ENCODE measurements at places on chromosomes 6 and 20.

DNA sequence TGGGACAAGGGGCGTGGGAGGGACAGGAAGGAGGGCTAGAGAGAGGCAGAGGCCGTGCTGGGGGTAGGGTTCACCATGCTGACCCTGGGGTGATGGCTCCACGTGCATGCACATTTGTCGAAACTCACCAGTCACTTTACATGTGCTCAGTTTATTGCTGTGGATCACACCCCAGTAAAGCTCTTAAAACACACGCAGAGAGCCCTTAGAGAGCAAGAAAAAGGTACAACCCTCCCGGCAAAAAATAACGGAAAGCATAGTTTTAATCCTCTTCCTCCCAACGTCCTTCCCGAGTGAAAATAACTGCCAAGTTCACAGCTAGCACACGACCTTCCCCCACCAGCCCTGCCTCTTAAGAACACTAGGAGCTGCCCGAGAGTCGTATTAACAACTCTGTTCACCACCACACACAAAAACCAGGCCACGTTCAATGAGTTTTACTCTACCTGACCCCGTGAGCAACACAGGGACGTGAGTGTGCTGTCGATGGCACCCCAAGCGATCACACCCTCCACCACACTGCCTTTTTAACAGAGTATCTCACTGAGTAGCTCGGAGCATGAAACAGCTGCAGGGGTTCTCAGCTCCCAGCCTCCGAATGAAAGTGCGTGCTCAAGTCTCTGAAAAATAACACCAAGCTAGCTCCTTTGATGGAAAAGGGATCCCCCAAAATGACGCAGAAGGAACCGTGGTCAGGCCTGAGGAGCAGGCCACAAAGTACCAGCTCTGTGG is 39.7 kb downstream of the TAF4 start:
- DNase-seq: peak; percentile 65

GRCh38 chr20:47524015-47524784 is 22.5 kb downstream of the NCOA3 start:
- peak; percentile 8 for DNase-seq

DNA sequence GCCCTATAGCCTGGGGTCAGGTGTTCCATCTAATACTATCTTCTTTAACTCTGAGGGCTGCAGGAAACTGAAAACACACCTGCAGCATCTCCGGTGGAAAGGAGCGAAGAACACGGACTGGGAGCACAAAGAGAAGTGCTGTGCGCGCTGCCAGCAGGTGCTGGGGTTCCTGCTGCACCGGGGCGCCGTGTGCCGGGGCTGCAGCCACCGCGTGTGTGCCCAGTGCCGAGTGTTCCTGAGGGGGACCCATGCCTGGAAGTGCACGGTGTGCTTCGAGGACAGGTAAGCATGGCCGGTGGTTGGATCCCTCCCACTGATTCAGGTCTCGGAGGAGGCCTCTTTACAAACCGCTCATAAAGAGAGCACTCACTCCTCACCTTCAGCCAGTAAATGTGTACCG is 15.5 kb downstream of the SYTL3 start:
- no peak for DNase-seq

DNA sequence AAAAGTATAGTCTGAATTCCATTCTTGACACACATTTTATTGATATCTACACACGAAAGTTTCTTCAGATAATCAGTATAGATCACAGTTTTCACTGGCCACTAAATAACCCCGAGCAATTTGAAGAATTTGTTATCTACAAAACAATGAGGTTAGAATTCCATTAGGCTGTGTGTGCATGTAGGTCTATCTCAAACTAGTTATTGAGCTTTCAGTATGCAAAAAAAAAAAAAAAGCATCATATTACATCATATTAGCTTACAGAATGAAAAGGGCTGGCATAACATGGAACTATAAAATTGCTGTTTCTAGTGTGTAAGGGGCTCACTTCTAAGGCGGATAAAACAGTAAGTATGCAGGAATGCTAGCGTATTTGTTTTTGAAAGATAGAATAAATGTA is 59.5 kb upstream of the ADGRG6 start:
- peak; percentile 30 for DNase-seq

DNA sequence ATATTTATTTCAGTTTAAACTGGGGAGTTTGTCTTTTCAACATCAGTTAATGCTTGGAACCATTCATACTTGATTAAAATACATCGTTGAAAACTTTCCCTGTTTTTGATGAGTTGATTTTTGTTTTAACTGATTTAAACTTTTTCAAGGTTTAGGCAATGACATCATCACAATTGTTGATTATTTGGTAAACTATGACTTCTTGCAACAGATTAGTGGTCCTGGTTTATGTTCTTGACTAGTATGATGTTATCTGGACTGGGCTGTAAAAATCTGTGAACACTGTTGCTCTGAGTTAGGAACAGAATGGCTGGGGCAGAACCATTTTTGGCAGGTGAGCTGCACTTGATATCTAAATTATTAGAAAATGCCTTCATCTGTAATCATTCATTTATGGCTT is at the start of gene ZC2HC1B:
Gene ZC2HC1B (plus strand): TSS at position 241 of the 400 bp plus-strand sequence. CDS start 66 bp downstream, at position 307.
- DNase-seq: no peak

- DNase-seq: no peak
Measured at GRCh38 chr6:91659891-91660290, 1073.0 kb upstream of the MAP3K7 start.

- no peak for DNase-seq
Measured at GRCh38 chr20:37438464-37439222, 82.4 kb upstream of the NNAT start.

GRCh38 chr6:110482774-110483400 is 6.5 kb upstream of the SLC22A16 start:
- DNase-seq: no peak

- DNase-seq: peak; percentile 67
Measured at GRCh38 chr20:44643596-44644229, 7.8 kb downstream of the ADA start.

- no peak for DNase-seq
Measured at GRCh38 chr6:53735896-53736295, 58.9 kb upstream of the LRRC1 start.

- DNase-seq: peak; percentile 61
Measured at GRCh38 chr20:62792182-62792939, 3.9 kb upstream of the MRGBP start.

- no peak for DNase-seq
Measured at GRCh38 chr20:59949911-59950310, 8.3 kb upstream of the CDH26 start.

DNA sequence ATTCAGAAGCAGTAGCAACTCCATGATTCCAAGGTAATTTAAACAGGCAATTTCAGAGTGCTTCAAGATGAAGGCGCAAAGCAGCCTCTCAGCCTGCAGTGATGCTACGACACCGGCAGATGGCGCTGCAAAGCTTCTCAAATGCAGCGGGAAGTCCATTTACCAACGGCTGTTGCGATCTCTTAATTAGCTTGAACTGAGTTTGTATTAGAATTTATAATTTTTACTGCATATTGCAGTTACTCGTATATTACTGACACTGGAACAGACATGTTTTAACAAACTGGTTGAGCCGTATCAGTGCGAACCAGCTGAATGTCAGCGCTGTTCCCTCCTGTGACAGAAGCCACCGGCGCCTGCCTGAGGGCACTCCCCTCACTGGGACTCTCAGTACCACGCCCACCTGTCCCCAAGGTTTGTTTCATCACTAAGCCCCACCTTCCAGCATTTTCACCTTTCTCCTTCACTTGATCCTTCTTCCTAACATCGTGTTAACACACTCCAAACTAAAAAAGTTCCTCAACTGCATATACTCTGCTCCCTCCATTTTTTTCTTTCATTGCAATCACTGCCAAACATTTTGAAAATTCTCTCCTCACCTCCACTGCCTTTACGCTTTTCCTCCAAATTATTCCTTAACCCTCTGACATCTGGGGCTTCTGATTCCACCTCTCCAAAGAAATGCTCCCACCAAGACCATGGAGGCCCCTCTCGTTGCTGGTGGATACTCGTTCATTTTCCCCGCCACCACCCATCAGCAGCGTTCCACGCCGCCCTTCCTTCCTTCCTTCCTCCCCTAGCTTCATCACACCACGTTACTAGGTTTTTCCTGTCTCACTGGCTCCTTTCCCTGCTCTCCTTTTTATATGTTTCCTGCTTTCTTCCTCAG is 14.5 kb downstream of the GNL1 start:
- DNase-seq: peak; percentile 75

DNA sequence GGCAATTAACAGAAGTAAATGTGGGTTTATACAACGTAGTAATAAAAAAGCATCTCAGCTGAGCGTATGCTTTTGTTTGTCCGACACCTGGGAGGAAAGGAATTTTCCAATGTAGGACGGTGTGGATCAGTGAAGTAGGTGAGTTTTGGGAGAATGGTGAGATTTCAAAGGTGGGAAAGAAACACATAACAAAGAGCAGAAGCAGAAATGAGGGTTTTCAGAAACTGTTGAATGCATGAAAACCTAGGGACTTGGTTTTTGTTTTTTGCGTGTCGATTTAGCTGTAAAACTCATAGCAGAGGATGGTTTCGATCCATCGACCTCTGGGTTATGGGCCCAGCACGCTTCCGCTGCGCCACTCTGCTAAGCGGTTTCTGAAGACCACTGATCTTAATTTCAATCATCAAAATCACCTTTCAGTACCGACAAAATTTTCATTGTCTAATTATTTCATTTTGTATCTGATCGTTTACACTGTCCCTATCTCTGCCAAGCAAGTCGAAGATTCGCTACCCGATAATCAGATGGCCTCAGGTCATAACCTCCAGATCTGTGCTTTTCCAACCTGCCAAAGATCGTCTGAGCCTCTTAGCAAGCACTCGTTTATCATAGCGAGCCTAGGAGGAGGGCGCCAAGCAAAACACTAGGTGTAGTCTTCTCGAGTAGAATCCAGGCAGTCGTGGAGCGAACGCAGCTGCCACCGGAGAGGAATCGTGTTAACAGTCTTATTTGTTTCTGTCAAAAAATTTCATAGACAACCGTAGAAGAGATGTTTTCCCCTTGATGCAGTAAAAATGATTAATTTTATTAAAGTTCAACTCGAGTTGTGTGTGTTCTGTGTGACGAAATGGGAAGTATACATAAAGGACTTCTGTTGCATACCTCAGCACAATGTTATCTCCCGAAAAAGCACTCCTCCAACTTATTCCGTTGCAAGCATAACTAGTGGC is 20.9 kb upstream of the POM121L2 start:
- peak; percentile 78 for DNase-seq

GRCh38 chr6:150231525-150231850 is 88.6 kb downstream of the PPP1R14C start:
- DNase-seq: peak; percentile 32

DNA sequence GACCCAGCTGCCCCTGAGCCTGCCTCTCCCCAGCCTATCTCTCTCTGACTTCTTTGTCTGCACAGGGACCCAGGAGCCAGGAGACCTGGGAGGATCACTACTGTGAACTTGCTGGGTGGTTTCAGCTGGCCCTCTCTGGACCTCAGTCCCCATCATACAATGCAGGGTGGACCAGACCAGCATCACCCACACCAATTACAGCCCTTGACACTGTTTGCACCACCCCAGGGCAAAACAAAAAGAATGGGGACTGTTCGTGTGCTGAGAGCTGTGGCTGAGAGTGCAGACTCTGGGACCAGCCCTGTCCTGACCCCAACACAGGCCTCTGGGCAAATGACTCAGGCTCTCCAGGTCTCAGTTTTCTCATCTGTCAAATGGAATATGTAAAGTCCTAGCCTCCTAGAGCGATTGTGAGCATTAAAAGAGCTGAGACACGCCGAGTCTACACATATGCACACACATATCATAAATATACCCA is 25.4 kb downstream of the PTGIS start:
- DNase-seq: no peak

- no peak for DNase-seq
Measured at GRCh38 chr6:29995340-29995777, 53.0 kb downstream of the HLA-A start.

DNA sequence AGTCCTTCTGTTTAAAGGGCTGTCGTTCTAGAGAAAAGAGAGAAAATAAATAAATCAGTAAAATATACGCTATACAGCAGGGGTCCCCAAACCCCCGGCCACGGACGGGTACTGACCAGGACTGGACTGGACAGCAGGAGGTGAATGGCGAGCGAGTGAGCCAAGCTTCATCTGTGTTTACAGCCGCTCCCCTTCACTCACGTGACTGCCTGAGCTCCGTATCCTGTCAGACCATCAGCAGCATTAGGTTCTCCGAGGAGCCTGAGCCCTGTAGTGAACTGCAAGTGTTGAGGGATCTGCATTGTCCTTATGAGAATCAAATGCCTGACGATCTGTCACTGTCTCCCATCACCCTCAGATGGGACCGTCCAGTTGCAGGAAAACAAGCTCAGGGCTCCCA is 76.5 kb downstream of the ZNF217 start:
- no peak for DNase-seq

GRCh38 chr20:15619341-15619740 is 953.9 kb downstream of the KIF16B start:
- no peak for DNase-seq

DNA sequence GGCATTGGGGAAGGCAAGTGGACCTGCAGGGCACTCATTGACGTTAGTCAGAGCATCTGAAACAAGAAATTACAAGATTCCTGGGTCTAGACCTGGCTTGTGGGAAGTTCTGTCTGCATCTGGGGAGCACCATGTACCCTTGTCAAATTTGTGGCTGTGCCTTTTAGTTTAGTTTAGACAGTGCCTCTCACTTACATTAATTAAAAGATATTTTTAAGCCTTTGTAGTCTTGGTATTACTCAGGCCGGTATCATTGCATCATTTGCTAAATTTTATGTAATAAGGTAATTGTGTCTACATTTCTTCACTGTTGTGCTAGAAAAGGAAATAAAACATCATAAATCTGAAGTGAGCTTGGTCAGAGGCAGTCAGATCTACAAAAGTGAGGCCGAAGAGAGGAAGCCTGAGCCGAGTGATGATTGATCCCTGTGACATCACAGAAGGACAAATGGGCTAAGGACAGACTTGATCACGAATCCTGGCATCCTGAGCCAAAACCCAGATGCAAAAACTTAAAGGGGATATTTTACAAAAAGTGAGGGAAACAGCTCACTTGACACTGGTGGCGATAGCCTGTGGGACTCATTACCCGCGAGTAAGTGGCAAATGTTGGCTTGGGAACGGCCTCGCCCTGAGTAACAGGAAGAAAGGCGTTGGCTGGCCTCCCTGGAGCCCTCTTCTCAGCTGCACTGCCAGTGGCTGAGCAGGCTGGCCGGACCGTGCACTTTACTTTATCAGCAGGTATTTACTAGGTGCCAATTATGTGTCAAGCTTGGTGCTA is 106.5 kb downstream of the TCP11 start:
- DNase-seq: no peak

GRCh38 chr6:104995989-104996617 is 39.2 kb downstream of the LIN28B start:
- peak; percentile 6 for DNase-seq
